Chondrocyte (in vitro differentiated cells): ENCODE measurements at places on chromosomes 1 and 21. TPM values are rescaled to one million over a fixed set of nuclear protein-coding genes. Genes with fewer than 3 reads are reported as not detected.
A peak's percentile ranks its signal among the peaks of the same experiment; 100 is the strongest.

DNA sequence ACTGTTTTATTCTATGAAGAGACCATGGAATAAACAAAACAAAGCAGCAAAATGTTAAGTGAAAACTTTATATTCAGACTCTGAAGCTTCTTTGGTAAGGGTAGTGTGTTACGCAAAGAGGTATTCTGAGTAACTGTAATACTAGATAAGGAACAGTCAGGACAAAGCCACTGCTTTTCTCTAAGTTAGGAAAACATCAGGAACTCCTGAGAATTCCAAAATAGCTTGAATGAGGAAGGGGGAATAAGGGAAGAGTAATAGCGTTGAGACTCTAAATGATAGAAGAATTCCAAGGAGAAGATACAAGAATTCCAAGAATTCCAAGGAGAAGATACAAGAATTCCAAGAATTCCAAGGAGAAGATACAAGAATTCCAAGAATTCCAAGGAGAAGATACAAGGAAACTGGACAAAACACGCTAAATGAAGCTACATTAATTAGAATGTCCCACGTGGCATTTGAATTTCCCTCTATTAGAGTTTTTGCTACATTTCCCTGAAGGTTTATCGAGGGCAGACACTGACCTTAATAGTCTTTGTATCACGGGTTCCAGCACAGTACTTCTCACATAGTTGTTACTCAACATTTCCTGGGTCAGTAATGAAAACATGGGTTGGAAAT, 71.5 kb downstream of the SMYD3 start:
- peaks cover 28% of the 10 kb centered on the region for H3K4me1 ChIP-seq
- DNase-seq, result no peak
- no peak overlapping the region for H3K4me3 ChIP-seq
- H3K27ac ChIP-seq, result no peak overlapping the region
- H3K36me3 ChIP-seq, result no peaks in the 10 kb centered on the region
- H3K27me3 ChIP-seq, result no peaks in the 10 kb centered on the region

Gene LCE3E
- not detected in 3 replicates for total RNA-seq

- H3K27me3 ChIP-seq, result no peaks in the 10 kb centered on the region
- no peak overlapping the region for H3K4me3 ChIP-seq
- DNase-seq, result no peak
- no peak overlapping the region for H3K27ac ChIP-seq
- H3K36me3 ChIP-seq, result peaks cover 13% of the 10 kb centered on the region
These were observed 30.9 kb downstream of the KCTD3 start for GRCh38 chr1:215597961-215598360.

GRCh38 chr21:26900980-26901379, 55.8 kb upstream of the ADAMTS1 start:
- H3K36me3 ChIP-seq, result peaks cover under 1% of the 10 kb centered on the region
- H3K27ac ChIP-seq, result no peak overlapping the region
- peaks cover under 1% of the 10 kb centered on the region for H3K27me3 ChIP-seq
- peaks cover 14% of the 10 kb centered on the region for H3K4me1 ChIP-seq

DNA sequence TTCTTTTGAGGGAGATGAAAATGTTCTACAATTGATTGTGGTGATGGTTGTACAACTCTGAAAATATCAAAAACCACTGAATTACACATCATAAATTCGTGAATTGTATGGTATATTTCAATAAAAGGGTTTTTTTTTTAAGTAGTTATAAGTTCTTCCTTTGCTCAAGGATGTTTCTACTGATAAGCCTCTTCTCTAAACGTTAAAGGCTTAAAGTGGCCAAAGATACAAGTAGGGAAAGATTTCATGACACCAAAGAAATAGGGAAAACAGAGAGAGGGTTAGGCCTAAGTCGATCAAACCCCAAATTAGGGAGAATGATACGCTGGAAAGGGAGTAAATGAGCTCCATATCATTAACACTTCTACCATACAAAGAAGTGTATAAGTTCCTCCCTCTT, 4.1 kb downstream of the KDM5B start:
- no peak overlapping the region for H3K4me3 ChIP-seq
- H3K4me1 ChIP-seq, result peaks cover 62% of the 10 kb centered on the region
- H3K27me3 ChIP-seq, result no peaks in the 10 kb centered on the region
- DNase-seq, result no peak
- H3K27ac ChIP-seq, result peak overlapping the region; percentile 75
- H3K36me3 ChIP-seq, result peaks cover 1% of the 10 kb centered on the region

DNA sequence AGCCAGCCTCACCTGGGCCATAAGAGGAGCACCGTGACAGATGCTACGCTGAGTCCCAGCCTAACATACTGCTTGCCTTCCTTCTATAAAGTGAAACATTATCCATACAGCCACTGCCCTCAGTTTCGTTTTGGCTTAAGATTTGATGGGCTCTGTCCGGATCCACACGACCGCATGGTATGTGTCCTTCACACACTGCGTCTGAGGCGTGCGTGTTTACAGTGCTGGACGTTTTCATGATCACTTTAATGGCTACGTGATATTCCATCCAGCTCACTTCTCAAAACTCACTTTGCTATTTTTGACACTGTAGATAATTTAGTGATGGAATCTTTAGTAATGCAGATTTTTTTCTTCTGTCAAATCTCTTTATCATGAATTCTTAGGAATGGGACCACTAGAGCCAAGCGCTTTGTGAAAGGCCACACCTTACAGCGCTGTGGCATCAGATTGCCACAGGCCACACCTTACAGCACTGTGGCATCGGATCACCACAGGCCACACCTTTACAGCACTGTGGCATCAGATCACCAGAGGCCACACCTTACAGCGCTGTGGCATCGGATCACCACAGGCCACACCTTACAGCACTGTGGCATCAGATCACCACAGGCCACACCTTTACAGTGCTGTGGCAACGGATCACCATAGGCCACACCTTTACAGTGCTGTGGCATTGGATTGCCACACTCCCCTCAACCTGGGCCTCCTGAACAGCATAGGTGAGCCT, 47.1 kb downstream of the PRDM15 start:
- no peak for DNase-seq
- no peak overlapping the region for H3K4me3 ChIP-seq

Gene DRAXIN
- 0.17 to 0.29 TPM (median 0.18 TPM) in 3 replicates for total RNA-seq

Gene POU2F1
- 13.2 to 23.7 TPM (median 14.8 TPM) in 3 replicates for total RNA-seq

DNA sequence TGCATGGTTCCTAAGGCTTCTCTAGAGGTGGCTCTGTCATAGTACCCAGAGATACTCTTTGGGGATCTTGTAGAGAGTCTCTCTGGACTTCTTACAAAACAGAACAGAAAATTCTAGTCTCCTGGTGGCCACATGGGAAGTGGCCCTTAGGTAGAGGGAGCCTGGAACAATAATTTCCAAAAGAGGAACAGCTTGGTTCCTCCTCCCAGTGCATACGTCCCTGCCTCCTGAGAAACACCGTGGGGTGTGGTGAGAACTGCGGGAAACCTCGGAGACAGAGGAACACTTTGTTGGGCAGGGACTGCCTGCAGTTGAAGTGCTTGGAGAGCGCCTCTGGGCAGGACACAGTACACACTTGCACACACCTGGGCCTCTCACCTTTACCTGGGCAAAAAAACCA, 38.8 kb upstream of the EPHA8 start:
- H3K27me3 ChIP-seq, result no peaks in the 10 kb centered on the region
- no peak for DNase-seq
- H3K36me3 ChIP-seq, result peaks cover 48% of the 10 kb centered on the region
- H3K4me3 ChIP-seq, result no peak overlapping the region
- H3K27ac ChIP-seq, result no peak overlapping the region

- H3K36me3 ChIP-seq, result no peaks in the 10 kb centered on the region
These were observed 93.4 kb downstream of the TGFBR3 start for GRCh38 chr1:91792489-91793071.

DNA sequence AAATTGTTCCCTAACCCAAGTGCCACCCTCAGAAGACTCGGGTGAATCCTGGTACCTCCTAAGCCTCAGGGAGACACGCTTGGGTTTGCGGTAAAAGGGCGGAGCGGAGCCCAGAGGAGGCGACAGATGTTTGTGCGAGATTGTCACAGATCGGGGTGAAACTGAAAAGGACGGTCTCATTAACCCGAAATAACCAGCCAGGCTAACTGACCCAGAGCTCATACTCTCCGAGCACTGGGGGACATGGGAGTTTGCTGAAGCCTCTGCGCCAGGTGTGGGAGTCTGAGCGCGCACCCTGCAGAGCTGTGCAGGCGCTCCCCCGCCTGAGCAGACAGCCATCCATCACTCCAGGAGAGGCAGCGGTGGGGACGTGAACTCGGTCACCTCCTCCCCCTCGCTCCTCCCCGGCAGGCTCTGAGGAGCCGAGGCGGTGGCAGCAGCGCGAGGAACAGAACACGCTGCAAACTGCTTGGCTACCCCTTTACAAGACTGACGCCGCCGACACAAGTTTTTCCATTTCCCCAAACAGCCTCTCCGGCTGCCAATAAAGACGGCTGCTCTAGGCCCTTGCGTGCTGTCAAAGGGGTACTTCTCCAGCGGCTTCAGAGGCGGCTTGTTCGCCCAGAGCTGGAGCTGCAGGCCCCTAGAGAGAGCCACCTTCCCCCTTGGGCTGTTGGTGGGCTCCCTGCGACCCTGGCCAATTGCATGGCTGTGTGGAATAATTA, 43.5 kb downstream of the RRAGC start:
- no peak overlapping the region for H3K27ac ChIP-seq
- peaks cover 16% of the 10 kb centered on the region for H3K27me3 ChIP-seq
- no peak for DNase-seq

GRCh38 chr1:99292886-99293285, 28.6 kb downstream of the PLPPR4 start:
- peaks cover 1% of the 10 kb centered on the region for H3K36me3 ChIP-seq
- peaks cover 7% of the 10 kb centered on the region for H3K27me3 ChIP-seq
- H3K27ac ChIP-seq, result no peak overlapping the region
- peaks cover 5% of the 10 kb centered on the region for H3K4me1 ChIP-seq
- no peak for DNase-seq
- no peak overlapping the region for H3K4me3 ChIP-seq

- no peaks in the 10 kb centered on the region for H3K27me3 ChIP-seq
- H3K4me1 ChIP-seq, result peaks cover 28% of the 10 kb centered on the region
- no peak for DNase-seq
- H3K36me3 ChIP-seq, result no peaks in the 10 kb centered on the region
These were observed 10.4 kb downstream of the JUN start for GRCh38 chr1:58773406-58773840.

Gene SELP
- not detected in 3 replicates for total RNA-seq

Gene LCE1B
- total RNA-seq, result not detected in 3 replicates

DNA sequence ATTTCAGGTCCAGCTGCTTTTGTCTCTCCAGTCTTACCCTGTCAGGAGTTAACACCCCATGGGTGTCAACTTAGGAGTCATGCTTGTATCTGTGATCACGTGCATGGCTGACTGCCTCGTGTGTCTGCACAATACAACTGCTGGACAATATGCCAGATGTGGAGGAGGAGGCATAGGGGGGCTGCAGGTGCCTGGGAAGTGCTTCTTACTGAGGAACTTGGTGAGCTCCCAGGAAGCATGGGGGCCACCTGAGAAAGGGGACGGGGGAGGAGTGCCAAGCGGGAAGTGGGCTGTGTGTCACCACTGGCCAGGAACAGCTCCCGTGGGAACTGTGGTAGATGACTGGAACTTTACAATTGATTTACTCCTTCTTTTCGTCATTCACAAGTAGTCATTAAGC, 9.5 kb downstream of the RHEX start:
- H3K4me3 ChIP-seq, result no peak overlapping the region
- H3K36me3 ChIP-seq, result no peaks in the 10 kb centered on the region
- H3K4me1 ChIP-seq, result no peaks in the 10 kb centered on the region
- H3K27ac ChIP-seq, result no peak overlapping the region

GRCh38 chr1:20497506-20497905, 10.4 kb downstream of the MUL1 start:
- H3K4me3 ChIP-seq, result no peak overlapping the region
- H3K36me3 ChIP-seq, result peaks cover 11% of the 10 kb centered on the region
- no peak overlapping the region for H3K27ac ChIP-seq
- H3K4me1 ChIP-seq, result no peaks in the 10 kb centered on the region
- no peaks in the 10 kb centered on the region for H3K27me3 ChIP-seq

- H3K36me3 ChIP-seq, result no peaks in the 10 kb centered on the region
- no peak overlapping the region for H3K27ac ChIP-seq
- H3K4me1 ChIP-seq, result no peaks in the 10 kb centered on the region
- no peak overlapping the region for H3K4me3 ChIP-seq
These were observed 195.3 kb downstream of the ZBTB18 start for GRCh38 chr1:244246334-244246733.

DNA sequence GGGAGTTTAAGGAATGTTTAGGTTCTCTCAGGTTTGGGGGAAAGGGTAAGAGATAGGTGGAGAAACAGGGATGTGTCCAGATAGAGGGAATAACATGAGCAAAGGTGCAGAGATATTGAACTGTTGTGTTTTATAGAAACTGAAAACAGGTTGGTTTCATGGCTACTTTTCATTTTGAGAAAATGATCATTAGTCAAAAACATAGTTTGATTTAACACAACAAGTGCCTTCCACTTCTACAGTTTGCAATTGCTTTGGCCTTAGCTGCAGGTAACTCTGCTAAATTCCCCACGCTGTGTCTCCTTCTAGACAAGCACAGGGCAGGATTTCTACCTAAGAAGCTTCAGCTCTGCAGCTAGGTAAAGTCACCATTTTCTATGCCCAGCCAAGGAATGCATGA, 124.9 kb downstream of the RGS2 start:
- H3K27ac ChIP-seq, result no peak overlapping the region
- peaks cover 2% of the 10 kb centered on the region for H3K4me1 ChIP-seq
- no peak for DNase-seq
- no peaks in the 10 kb centered on the region for H3K27me3 ChIP-seq
- H3K36me3 ChIP-seq, result no peaks in the 10 kb centered on the region
- no peak overlapping the region for H3K4me3 ChIP-seq

Gene OXCT2
- total RNA-seq, result 0.29 to 0.72 TPM in 2 of 3 replicates, not detected in the other

DNA sequence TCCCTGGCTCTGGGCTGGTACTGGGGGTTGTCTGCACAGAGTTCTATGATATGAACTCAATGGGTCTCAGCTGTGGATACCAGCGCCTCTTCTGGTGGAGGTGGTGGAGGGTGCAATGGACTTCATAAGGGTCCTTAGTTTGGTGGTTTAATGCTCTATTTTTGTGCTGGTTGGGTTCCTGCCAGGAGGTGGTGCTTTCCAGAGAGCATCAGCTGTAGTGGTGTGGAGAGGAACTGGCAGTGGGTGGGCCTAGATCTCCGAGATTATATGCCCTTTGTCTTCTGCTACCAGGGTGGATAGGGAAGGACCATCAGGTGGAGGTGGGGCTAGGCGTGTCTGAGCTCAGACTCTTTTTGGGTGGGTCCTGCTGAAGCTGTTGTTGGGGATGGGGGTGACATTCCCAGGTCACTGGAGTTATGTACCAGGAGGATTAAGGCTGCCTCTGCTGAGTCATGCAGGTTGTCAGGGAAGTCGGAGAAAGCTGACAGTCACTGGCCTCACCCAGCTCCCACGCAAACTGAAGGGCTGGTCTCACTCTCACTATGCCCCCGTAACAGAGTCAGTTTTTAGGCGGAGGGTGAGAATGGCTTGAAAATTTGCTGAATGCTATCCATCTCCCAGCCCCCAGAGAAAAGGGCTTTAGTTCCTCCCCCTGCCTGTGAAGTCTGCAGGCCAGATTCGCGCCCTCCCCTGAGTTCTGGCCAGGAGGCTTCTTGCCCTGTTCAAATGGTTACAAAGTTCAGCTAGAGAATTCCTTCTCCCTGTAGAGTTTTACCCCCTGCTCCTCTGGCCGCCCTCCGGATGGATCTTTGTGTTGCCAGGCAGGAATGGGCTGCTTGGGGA, 902.9 kb downstream of the LTN1 start:
- H3K27me3 ChIP-seq, result no peaks in the 10 kb centered on the region
- no peak overlapping the region for H3K4me3 ChIP-seq

GRCh38 chr21:36171741-36172331, 15.2 kb downstream of the DOP1B start:
- peak; percentile 43 for DNase-seq
- peaks cover 4% of the 10 kb centered on the region for H3K4me1 ChIP-seq
- peaks cover 12% of the 10 kb centered on the region for H3K36me3 ChIP-seq

- no peaks in the 10 kb centered on the region for H3K27me3 ChIP-seq
- no peaks in the 10 kb centered on the region for H3K36me3 ChIP-seq
- H3K4me3 ChIP-seq, result no peak overlapping the region
These were observed 27.8 kb downstream of the RALGPS2 start for GRCh38 chr1:178752891-178753290.
